ENCODE measurements at places on chromosomes 2 and 18. TPM values are rescaled to one million over a fixed set of nuclear protein-coding genes. Genes with fewer than 3 reads are reported as not detected.

- no peak for DNase-seq
Observed at GRCh38 chr2:11590193-11590592, 56.3 kb downstream of the GREB1 start.

DNA sequence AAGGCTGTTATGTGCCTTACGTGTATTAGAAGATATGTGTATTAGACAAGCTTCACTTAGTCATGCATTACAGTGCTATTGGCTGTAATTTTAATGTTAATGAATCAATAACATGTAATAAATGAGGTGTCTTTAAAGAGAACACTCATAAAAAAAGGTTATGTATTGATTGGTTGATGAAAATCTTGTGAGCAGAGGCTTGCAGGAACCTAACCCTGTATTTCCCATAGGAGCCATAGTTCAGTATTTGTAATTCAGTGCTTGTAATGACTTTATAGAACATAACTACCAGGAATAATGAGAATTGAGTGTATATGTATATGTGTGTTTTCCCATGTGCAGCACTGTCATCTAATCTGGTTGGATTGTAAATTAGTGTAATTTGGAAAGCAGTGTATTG lies 33.2 kb downstream of the TSN start:
- DNase-seq = no peak

- DNase-seq = no peak
Observed at GRCh38 chr2:41994233-41994637, 53.6 kb upstream of the PKDCC start.

- DNase-seq = no peak
Observed at GRCh38 chr2:232898592-232899543, 28.8 kb downstream of the SNORC start.

DNA sequence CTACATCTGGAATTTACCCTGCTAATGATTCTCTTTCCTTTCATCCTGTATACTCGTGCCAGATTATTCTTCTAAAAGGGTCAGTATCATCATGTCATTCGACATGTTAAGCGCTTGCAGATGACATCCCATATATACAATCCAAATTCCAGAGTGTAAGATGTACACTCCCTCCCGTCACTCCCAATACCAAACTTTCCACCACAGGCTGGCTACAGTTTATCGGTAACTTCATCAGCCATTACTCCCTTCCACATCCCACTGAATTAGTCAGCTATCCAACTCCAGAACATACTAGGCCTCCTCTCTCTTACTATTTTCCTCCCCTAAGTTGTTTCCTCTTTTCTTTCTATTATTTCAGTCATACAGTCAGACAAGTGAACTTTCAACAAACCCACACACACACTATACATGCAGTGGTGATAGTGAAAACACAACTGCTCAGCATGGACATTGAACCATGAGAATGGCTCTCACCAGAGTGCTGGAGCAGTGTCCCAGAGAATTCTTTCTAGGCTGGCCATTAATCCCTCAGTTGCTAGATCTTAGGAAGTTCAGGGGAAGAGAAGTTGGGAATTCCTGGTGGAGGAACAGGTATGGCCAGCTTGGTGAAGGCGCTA lies 10.6 kb upstream of the NMI start:
- DNase-seq = no peak

DNA sequence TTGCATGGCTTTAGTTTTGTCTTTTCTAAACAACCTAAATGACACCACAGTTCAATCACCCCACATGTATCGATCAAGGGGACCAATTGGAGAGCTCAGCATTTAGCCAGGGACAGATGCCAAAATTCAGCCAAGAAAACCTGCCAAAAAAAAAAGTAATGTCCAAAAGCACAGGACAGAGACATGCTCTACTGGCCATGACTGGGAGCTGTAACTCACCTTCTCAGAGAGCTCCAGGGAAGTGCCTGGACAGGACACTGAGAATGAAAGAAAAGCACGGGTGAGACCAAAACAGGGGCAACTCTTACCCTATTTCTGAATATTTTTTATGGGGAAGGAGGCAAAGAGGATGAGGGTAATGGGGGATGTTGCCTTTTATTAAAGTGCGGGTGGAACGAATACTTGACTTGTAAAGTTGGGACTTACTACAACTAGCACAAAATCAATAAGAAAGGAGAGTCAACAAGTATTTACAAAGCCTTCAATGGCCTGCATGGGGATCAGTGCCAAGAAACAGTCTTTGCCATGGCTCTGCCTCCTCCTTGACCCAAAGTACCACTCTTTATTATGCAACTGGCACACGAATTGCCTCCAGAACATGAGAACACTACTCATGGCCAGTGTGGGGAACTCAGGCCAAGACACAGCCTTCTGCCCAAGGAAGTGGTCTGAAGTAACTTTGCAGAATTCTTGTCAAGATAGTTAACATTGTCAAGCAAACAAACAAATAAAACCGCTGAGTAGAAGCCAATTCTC lies 72.9 kb upstream of the HK2 start:
- no peak for DNase-seq

The UGT1A6 gene
- total RNA-seq = not detected

The NFATC1 gene
- total RNA-seq = 43.8 TPM

The IL37 gene
- 0.33 TPM for total RNA-seq

All from activated CD4-positive, alpha-beta memory T cell treated with anti-CD3 and anti-CD28 coated beads, Interleukin-2, amount 10 ng/mL, durations not matched to agents 7 days and 5 days (primary cell).